ENCODE measurements at places on chromosomes 11 and 22. TPM values are rescaled to one million over a fixed set of nuclear protein-coding genes. Genes with fewer than 3 reads are reported as not detected.

Gene XNDC1N
- 8.9 TPM for total RNA-seq

Gene NUCB2
- 131 TPM for total RNA-seq

Gene ADAMTS8
- total RNA-seq = not detected

Gene KDM4E
- total RNA-seq = not detected

Gene RCOR2
- 4.0 TPM for total RNA-seq

Gene C11orf87
- total RNA-seq = under 0.01 TPM

Gene TMEM25
- 23.2 TPM for total RNA-seq
